ENCODE measurements at places on chromosomes 3 and 15.
A peak's percentile ranks its signal among the peaks of the same experiment; 100 is the strongest.

DNA sequence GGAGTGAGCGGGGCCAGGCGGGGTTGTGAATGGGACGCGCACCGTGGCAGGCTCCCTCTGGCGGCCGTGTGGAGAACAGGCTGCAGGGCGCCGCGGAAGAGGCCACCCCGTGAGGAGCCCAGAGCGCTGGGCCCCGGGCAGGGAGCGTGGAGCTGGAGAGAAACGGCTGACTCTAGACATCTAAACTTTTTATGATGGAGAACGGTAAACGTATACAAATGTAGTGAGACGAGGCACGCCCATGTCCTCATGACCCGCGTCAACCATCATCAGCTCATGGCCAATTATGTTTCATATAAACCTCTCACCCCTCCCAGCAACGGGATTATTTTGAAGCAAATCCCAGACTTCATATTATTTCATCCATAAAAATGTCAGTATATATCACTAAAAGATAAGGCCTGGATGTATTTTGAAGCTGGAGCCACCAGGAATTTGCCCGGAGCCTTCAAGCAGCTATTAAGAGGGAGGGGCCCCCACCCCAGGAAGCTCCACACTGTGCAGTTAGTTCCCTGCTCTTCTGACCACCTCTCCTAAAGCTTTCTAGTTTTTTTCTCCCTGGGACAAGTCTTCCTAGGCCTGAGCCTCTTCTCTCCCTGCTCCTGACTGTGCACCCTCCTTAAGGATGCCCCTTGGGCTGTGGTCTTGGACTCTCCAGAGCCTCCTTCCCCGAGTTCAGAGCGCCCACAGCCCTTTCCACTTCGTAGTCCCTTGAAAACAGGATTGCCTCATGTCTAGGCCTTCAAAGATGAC, 149.5 kb downstream of the SMAD6 start:
- peak; percentile 62 for DNase-seq

GRCh38 chr3:193890016-193890897, 245.7 kb upstream of the HES1 start:
- no peak for DNase-seq

DNA sequence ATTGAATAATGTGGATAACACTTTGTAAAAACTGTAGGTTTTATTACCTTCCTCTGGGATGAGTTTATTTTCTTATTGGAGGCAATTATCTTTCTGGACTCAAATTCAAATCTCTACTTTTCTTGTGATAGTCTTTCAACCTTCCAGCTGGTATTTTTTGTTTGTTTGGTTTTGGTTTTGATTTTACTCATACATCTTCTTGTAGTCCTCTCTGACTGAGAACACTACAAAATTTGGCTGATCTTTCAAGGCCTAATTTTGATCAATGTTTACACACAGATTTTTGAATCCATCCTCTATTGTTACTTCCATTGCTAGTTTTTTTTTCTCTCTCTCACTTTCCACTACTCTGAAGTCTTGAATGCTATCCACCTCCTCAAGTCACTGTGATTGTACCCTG, 303.8 kb upstream of the NECTIN3 start:
- no peak for DNase-seq

DNA sequence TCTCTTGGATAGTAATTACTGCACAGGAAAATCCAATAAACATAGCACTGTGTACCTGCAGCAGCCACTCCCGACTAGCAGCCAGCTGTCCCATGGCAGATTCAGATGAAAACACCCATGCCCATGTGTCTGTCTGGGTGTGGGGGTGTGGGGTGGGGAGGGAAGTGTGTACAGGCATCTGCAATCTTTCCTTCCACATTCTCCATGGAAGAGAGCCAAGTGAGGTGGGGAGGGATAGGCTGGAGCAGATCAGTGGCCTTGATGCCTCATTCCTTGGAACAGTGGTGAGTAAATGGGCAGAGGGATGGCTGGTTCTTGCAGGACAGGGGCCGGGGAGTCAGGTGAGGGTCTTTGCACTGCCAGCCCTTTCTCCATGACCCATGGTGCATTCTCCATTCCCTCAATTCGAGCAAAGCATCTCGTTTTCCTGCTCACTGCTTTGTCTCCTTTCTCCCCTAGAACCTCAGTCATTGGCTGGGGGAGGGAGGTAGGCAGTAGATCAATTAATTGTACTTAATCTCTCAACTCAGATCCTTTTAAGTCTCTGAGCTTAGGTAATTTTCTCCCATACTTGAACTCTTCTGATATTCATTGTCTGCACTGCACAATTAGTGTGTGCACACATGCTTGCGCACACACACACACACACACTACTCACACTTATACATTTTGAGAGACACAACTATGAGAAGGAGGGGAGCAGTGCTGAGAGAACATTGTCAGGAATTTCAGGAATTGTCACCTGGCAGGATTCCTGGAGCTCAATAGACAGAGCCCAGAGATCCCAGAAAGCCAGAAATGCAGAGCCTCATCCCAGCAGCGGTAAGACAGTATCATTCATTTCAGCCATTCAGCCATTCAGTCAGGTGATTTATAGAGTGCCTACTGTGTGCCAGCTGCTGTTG, 31.9 kb downstream of the PDIA5 start:
- DNase-seq, result no peak

DNA sequence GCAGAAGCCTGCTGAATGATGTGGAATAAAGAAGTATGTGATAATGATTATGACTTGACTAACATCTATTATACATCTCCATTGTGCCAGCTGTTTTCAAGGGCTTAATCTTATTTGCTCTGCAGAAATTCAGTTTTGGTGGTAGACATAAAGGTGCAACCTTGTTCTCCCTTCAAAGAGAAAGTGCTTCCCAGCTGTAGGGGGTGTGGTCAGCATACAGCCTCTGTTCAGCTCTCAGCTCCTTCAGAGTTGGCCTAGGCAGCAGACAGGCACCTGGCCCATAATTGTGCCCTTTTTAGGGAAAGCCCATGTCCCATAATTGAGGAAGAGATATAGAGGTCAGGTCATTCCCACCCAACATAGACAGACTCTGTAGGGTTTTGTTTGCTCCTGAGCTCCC, 104.3 kb upstream of the EOMES start:
- no peak for DNase-seq

DNA sequence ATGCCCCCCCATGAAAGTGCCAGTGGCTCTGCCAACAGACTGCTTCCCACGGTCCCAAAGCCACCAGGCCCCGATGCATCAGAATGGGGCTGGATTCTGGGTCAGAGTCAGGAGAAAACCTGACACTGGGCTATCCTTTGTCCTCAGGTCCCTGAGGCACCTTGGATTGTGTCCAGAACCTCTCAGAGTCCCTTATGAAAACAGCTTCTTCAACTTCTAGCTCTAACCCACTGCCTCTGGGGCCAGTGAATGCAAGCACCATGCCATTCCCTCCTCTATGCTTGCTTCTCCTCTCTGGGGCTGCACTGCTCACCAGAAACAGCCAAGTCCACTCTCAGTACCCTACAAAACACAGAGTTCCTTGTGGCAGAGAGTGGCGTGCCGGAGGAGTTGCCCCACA, 9.9 kb downstream of the CRABP1 start:
- no peak for DNase-seq

DNA sequence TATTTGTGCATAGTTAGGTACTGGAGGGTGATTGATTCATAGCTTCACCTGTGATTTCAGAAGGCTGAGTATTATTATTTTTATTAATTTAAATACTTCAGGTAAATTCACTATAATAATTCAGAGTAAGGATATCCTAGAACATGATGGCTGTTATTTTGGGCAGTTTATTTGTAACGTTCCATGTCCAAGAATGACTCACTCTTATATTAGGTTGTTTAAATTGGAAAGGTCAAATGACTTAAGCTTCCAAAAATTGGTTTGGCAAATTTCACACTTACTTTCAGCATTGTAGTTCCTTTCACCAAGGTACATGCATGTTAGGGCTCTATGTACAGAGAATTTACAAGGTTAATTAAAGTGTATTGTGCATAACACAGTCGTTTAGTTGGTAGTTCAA, 120.2 kb downstream of the EPHA3 start:
- DNase-seq, result no peak

- no peak for DNase-seq
These were observed 19.4 kb downstream of the IFT57 start for GRCh38 chr3:108202834-108203233.

GRCh38 chr3:17195856-17196604, 311.3 kb downstream of the PLCL2 start:
- no peak for DNase-seq

- DNase-seq, result no peak
These were observed 81.1 kb downstream of the CHSY1 start for GRCh38 chr15:101170568-101171350.

GRCh38 chr3:25565807-25566206, 98.9 kb downstream of the TOP2B start:
- DNase-seq, result no peak

DNA sequence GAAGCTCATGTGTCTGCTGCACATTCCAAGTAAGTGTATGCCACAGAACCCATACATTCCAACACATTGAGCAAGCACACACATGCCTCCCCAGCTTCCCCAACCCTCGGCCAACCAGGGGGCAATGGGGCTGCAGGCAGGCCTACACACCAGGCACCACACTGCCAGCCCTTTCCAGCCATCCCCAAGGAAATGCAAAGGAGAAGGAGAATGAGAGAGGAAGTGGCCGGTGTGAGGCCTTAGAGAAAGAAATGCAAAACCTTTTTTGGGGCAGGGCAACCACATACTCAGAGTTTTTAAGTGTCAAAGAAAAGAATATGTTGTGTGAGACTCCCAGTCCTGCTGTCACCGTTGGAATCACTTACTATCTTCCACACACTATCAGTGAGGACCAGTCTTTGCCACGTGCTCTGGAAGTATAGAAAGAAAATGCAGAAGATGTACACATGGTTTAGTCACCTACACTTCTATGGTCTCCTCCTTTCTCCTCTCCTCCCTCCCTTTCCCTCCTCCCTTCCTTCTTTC, 11.1 kb downstream of the IGF2BP2 start:
- DNase-seq, result peak; percentile 37

- no peak for DNase-seq
These were observed 198.3 kb upstream of the TGFBR2 start for GRCh38 chr3:30408105-30408557.

DNA sequence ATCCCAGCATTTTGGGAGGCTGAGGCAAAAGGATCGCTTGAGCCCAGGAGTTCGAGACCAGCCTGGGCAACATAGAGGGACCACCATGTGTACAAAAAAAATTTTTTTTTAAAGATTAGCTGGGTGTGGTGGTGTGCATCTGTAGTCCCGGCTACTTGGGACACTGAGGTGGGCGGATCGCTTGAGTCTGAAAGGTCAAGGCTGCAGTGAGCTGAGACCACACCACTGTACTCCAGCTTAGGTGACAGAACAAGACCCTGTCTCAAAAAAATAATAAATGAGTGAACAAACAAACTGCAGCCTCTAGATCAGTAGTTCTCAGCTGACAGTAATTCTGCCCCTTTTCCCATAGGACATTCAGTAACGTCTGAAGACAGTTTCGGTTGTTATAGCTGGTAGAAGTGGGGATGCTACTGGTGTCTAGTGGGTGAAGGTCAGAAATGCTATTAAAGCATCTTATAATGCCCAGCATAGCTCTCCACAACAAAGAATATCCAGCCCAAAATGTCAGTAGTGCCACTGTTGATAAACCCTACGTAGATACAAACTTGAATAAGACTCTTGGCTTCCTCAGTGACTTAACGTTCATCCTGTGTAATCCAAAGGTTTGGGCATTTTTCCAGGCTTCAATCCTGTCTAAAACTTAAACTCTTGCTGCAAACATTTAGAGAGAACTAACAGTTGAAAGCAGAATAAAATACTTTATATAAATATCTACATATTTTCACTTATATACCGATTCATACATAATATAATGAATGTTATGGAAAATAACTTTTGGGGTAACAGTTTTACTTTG, 10.6 kb downstream of the SMC4 start:
- DNase-seq, result no peak

GRCh38 chr3:143226678-143227291, 107.2 kb downstream of the CHST2 start:
- DNase-seq, result no peak

DNA sequence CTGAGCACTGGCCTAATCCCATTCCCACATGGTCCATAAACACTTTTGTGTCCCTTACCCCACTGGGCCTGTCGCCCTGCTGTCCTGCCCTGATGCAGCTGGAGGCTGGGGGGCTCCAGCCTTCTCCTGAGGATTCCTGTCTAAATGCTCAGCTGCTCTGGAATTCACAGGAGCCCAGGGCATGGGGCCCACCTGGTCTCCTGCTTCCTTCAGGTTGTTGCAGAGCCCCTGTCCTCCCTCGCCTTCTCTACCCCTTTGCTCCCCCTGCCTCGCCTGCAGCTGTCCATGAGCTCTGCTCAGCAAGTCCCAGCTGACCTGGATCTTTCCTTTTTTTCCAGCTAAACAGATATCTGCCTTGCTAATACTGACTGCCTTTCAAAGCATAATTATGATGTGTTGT, 286.9 kb downstream of the XXYLT1 start:
- no peak for DNase-seq

DNA sequence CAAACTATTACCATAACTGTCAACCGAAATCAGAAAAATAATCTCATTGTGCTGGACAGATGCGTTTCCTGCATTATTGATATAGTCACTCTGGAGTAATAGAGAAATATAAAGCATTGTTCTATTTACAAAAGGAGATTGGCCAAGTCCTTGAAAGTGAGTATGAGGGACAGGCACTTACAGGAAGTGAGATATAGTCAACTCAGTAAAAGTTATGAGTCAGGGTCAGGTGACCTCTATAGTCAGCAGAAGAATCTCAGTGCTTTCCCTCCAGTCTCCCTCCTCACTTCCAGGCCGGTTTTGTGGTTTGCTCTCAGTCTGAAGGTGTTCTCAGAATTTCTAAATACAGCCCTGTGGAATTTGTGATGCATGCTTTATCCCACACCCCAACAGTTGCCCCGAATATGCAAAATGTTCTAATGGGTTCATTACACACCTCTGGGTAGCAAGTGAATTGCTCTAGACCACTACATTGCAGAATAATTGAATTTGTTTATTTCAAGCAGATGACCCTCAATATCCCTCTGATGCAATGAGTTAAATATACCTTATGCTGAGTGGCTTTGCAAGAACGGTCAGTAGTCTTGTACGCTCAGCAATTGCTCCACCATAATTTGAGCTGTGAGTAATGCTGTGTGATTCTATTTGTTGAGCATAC, 787.7 kb downstream of the MCTP2 start:
- no peak for DNase-seq

DNA sequence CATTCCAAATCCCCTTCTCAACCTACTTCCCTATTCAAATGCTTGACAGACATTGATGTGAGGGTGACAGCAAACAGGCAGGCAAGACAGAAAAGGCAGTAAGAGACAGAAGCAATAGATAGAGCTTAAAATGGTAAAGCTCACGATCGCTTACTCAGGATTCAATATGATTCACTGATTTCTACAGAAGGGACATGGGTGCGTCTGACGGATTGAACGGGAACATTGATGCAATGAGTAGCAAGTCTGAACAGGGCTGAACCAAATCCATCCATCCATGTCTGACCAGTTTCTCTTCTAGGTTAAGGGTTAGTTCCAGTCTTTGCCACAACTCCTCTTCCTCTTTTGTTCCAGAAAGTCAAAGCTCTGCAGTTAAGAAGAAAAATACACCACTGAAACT, 35.1 kb downstream of the P2RY1 start:
- no peak for DNase-seq

- no peak for DNase-seq
These were observed 280.3 kb upstream of the RORA start for GRCh38 chr15:61509327-61509840.

GRCh38 chr15:59217876-59218498, 11.3 kb downstream of the LDHAL6B start:
- DNase-seq, result no peak
